ENCODE measurements at places on chromosomes 13 and 19. TPM values are rescaled to one million over a fixed set of nuclear protein-coding genes. Genes with fewer than 3 reads are reported as not detected.
A peak's percentile ranks its signal among the peaks of the same experiment; 100 is the strongest.

The VSIG10L gene
- under 0.01 TPM for total RNA-seq

The TYROBP gene
- total RNA-seq, result not detected

The ZNF615 gene
- 10.9 TPM for total RNA-seq

The SAFB gene
- total RNA-seq, result 18.5 TPM

The C19orf85 gene
- total RNA-seq, result not detected

The PGLYRP2 gene
- total RNA-seq, result not detected

The B3GNT3 gene
- total RNA-seq, result not detected

The RUBCNL gene
- not detected for total RNA-seq

The ERICH4 gene
- not detected for total RNA-seq

The MCF2L gene
- not detected for total RNA-seq

The POLR2I gene
- 35.8 TPM for total RNA-seq

The N4BP2L2 gene
- 66.7 TPM for total RNA-seq

GRCh38 chr13:111517641-111518010 lies 197.2 kb downstream of the TEX29 start:
- no peak for DNase-seq

- no peak for DNase-seq
Observed at GRCh38 chr19:49977881-49978280, 16.9 kb upstream of the SIGLEC11 start.

DNA sequence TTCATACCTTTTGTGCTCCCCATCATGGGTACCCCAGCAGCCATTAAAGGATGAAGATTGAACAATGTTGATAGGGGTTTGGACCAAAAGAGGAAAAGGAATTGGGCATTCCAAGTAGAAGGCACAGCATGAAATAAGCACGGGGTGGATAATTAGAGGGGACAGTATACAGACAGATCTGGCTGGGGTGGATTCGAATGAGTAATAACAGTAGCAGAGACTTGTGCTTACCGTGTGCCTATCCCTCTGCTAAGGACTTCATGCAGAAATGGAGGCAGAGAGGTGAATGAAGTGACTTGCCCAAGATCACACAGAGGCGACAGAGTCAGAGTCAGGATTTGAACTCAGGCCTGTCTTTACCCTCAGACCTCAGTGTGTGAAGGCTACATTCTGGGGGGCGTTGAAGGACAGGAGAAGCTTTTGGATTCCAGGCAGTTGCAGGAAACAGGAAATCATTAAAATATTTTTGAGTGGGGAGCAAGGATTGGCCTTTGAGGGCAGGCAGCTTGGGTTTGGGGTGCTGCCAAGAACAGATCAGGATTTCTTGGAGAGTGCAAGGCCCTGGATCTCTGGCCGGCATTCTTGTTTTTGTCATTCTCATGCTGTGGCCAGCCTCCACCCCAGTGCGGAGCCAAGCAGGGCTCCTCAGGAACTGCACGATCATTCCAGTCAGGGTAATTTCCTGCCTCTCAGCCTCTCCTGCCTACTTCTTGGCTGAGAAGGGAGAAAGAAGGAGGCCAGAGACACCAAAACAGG lies 18.7 kb downstream of the PAF1 start:
- DNase-seq, result peak; percentile 93

DNA sequence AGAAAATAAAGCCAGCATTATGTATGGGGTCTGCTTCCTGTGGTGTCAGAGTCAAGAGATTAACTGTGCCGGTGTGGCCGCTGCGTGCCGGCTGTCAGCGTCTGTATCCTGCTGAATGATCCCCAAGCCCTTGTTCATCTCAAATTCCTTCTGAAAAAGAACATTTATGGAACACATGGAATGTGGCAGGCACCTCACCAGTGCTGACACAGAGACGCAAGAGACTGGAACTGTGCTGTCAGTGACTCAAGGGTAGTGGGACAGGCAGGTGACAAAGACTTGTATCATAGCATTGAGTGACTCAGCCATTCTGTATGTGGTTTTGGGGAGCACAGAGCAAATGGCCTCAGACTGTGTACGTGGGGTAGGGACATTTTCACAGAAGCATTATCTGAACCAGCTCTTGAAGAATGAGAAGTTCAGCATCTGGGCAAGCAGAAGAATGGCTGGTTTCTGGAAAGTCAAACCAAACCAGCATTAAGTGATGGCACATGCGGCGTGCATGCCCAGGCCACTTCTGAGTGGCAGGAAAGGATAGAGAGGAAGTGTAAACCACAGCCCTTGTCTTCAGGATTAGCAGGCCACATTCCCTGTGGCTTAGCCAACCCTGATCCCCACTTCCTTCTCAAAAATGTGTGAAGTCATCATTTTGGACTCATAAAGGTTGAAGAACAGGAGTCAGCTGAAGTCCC lies 54.0 kb upstream of the IRS2 start:
- DNase-seq, result peak; percentile 56

DNA sequence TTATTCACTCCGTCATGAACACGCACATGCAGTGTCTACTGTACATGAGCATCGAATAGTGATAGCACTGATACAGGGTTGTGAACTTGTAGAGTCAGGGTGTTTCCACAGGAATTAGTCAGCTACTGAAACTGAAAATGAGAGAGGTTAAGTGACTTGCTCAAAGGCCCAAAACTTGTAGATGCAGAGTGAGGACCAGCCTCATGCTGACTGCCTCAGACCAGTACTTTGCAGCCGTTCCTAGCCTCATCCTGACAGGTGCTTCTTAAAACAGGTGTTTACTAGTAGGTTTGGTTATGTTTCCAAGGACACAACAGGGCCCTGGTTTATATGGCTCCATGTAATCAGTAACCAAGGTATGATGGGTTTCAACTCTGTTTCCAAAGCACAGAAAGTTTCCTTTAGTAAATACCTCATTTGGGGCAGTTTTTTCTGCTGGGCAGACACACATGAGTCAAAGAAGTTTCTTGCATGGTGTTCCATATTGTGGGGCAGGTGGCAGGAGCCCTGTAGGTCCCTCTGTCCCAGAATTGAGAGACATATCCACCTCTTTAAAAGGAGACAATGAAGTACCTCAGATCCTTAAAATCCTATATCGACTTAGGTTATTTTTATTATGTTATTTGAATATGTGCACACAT lies 16.0 kb downstream of the FGF9 start:
- no peak for DNase-seq

GRCh38 chr13:45119991-45120864 lies at the start of gene GTF2F2:
TSS of gene GTF2F2 (plus strand) at chr13:45120510. CDS start at chr13:45120656, 146 bp downstream.
- peak; percentile 90 for DNase-seq

- DNase-seq, result no peak
Observed at GRCh38 chr13:102814793-102815192, 15.9 kb downstream of the BIVM start.

GRCh38 chr19:40594255-40594654 lies 6.9 kb upstream of the LTBP4 start:
- DNase-seq, result no peak

GRCh38 chr19:23665651-23666410 lies 21.2 kb downstream of the ZNF675 start:
- DNase-seq, result no peak

DNA sequence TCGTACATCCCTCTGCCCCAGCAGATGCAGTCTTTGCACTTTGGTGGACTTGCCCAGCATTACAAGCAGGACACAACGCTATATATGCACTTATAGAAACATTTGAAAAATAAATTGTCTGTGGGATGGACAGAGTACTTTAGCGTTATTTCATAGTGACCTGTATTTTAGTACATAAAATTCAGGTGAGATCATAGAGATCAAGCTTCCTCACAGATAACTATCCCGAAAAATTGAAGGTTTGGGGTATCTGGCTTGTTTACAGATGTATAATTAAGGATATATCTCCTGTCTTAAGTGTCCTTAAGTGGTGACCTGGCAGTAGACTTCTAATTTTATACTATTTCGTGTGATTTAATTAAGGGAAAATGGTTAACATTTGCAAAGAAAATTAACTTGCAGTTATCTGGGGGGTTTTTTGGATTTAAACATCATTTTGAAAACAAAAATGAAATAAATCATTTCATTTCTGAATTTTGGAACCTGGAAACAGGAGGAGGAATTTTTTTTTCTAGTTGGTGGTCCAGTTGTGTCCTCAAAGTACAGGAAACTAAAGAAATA lies 977 bp upstream of the MAB21L1 start:
- no peak for DNase-seq

GRCh38 chr19:18297308-18297707 lies 15.9 kb upstream of the JUND start:
- DNase-seq, result peak; percentile 33

DNA sequence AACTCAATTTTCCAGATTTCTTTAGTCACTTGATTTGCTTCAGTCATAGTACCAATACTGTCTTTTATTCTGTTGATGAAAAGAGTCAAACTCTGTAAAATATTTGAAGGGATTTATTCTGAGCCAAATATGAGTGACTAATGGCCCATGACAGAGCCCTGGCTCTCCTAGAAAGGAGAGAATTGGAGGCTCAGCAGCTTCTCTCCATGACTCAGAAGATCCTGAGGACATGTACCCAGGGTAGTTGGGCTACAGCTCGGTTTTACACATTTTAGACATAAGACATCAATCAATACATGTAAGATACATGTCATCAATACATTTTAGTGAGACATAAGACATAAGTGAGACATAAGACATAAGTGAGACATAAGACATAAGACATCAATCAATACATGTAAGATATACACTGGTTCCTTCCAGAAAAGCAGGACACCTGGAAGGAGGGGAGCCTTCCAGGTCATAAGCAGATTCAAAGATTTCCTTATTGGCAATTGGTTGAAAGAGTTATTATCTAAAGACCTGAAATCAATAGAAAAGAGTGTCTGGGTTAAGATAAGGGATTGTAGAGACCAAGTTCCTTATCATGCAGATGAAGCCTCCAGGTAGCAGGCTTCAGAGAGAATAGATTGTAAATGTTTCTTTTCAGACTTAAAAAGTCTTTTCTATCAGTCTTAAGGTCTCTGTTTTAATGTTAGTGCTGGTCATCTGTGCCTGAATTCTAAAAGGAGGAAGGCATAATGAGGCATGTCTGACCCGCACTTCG lies 179.8 kb upstream of the RFC3 start:
- DNase-seq, result peak; percentile 49

GRCh38 chr19:40336601-40336900 lies 11.6 kb downstream of the C19orf47 start:
- DNase-seq, result no peak

- DNase-seq, result peak; percentile 75
Observed at GRCh38 chr13:87093399-87093798, 577.8 kb upstream of the SLITRK5 start.

DNA sequence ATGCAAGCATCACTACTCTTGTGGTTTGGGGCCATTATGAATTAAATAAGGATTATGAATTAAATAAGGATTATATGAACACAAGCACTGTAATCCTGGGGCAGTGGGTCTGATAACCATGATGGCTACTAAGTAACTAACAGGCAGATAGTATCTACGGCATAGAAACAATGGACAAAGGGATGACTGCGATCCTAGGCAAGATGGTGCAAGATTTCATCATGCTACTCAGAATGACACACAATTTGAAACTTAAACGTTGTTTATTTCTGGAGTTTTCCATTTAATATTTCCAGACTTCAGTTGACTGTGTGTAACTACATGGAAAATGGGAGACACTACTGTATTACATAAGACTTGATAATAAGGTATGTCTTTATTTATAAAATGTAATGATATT lies 15.1 kb downstream of the KCNRG start:
- DNase-seq, result peak; percentile 29

DNA sequence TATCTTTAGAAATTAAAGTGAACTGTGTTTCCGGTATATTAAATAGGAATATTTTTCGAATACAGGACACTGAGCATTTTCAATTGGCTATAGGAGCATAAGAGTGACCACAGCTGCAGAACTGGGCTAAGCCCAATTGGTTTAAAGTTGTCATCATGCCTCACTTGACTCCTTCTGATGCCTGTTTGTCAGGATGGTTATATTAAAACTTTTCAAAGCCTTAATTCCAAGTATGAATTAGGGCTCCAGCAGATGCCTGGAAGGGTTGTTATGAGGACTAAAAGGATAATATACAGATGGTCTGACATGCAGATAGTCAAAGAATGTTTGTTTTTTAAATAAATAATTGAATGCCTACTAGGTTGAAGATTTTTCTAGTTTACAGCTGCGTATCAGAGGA lies 100.0 kb downstream of the LMO7 start:
- DNase-seq, result no peak

- DNase-seq, result no peak
Observed at GRCh38 chr19:55161571-55162322, 4.2 kb upstream of the TNNI3 start.

DNA sequence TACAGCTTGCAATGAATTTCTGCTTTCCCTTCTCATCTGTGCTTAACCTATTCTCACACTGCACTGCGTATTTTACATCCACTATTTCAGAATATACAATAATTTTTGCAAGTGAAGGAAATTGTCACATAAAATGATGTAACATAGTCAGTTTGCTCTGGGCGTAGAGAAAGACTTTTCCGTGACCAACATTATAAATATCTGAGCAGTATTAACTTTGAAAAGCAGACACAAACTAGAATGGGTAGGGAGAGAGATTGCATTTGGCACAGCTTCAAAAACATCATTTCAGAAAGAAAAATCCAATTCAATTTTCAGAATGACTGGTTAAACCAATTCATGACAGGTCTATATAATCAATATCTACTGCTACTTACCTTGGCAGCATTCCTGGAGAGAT lies 352.5 kb upstream of the MIR17HG start:
- no peak for DNase-seq

- peak; percentile 76 for DNase-seq
Observed at GRCh38 chr19:9306443-9306842, 3.2 kb downstream of the ZNF699 start.

DNA sequence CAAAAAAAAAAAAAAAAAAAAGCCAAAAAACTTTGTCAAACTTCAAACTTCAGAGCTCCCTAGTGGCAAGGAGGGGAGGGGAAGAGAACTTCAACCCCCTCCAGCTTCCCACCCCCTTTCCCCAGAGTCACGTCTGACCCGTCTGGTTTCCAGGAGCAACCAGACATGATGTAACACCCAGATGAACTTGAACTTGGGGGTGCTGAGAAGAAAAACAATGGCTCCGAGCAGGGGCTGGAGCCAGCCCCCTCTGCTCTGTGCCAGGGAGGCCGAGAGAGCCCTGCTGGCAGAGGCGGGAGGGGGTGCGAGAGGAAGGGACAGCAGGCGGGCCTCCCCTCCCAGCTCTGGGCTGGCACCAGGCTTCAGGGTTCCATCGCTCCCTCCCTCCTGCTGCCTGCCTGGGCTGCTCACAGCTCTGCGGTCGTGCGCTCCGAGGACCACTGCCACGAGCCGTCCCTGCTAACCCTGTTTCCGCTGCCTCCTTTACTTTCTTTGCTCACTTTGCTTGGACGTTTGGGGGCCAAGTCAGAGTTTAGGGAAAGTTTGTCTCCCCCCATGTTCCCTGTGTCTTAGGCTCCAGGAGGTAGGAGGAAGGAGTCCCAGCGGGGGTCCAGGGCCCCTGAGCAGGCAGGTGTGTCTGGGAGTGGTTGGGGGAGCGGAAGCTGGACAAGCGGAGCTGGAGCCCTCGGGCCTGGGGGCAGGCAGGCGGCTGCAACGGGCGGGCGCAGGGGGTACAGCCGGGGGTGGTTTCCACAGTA lies 11.1 kb downstream of the LYL1 start:
- peak; percentile 75 for DNase-seq

DNA sequence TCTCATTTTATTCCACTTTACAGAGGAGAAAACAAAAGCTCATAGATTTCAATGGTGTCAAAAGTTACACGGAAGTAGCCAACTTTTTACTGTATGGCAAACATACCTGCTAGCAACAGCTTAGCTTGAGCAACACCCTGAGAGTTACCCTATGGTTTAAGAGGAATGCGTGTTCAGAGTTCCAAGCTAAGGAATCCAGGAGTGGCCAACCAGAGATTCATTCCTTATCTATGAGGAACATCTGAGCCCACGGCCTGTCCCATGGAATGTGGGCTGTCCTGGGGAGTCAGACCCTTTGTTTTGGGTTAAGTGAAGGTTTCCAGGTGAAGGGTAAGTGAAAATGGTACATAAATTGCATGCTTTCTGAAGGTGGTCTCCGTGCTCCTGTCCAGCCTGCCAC lies 67.5 kb downstream of the STARD13 start:
- peak; percentile 71 for DNase-seq

GRCh38 chr13:21825801-21826200 lies 154.9 kb downstream of the FGF9 start:
- DNase-seq, result peak; percentile 18
